ENCODE measurements at places on chromosomes 12 and 14. TPM values are rescaled to one million over a fixed set of nuclear protein-coding genes. Genes with fewer than 3 reads are reported as not detected.
A peak's percentile ranks its signal among the peaks of the same experiment; 100 is the strongest.

GRCh38 chr12:96078231-96079135 is 43.1 kb upstream of the LTA4H start:
- no peak for DNase-seq

DNA sequence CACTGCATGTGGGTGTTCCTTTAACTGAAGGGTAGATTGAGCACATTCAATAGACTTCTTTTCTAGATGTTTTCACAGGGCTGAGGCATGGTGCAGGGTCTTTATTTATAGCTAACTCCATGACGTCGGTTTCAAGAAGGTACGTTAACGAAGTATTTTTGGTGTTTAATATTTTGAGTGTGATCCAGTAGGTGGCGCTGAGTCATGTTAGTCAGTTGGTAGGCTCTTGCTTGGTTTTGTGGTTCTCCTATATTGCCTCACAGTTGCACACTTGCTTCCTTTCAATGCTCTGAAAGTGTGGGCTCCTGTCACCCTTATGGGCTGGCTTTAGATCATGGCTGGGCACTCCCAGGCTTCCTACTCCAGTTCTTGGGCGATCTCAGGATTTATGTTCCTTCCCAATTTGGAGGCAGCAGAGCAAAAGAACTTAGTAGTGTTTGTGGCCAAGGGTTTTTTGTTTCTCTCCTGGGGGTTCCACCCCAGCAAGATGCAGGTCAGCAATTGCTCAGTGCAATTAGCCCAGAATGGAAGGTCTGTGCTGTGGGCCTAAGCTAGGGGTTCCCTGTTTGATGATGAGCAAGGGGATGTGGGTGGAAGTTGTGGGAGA is 471.6 kb upstream of the FOXG1 start:
- DNase-seq, result no peak

GRCh38 chr12:131950182-131950913 is 606 bp downstream of the EP400 start:
- peak; percentile 34 for DNase-seq

- no peak for DNase-seq
Measured at GRCh38 chr12:114668886-114669288, 15.1 kb downstream of the TBX3 start.

- DNase-seq, result no peak
Measured at GRCh38 chr14:98803196-98803595, 468.8 kb downstream of the BCL11B start.

DNA sequence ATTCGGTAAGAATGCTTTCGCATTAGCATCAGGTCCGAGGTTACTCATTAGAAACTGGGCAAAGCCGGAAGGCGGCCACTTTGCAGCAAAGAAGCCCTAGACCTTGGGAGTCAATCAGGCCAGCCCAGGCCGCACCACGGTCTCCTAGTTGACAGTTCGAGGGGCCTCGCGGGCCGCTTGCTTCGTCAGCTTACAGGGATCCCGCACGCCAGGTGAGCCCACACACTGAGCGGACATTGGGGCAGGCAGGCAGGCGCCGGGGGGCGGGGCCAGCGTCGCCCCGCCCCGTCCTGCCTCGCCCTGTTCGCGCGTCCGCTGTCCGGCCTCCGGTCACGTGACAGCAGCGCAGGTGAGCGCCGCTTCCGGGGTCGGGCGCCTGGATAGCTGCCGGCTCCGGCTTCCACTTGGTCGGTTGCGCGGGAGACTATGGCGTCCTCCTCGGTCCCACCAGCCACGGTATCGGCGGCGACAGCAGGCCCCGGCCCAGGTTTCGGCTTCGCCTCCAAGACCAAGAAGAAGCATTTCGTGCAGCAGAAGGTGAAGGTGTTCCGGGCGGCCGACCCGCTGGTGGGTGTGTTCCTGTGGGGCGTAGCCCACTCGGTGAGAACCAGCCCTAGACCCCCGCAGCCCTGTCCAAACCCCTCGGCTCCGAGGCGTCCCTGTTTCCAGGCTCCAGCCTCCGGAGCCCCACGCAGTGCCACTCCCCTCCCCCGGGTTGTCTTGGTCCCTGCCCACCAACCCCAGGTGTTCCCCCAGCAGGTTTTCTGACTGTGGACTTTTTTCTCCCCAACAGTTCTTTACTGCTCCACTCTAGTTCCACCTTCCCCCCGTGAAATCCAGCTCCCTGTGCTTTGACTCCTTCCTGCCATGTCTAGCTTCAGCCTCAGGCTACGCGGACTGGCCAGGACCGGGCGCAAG is at the start of gene PIP4K2C:
Gene PIP4K2C, plus strand, starts transcription at position 329 of the 918 bp plus-strand sequence. Its CDS starts 98 bp downstream, at position 427.
- DNase-seq, result peak; percentile 81

- DNase-seq, result no peak
Measured at GRCh38 chr12:63893170-63893569, 48.7 kb downstream of the SRGAP1 start.

Gene CLEC4D
- polyA plus RNA-seq, result not detected

Measured in naive thymus-derived CD8-positive, alpha-beta T cell (primary cell).